ENCODE measurements at places on chromosomes 5 and 9.
A peak's percentile ranks its signal among the peaks of the same experiment; 100 is the strongest.

DNA sequence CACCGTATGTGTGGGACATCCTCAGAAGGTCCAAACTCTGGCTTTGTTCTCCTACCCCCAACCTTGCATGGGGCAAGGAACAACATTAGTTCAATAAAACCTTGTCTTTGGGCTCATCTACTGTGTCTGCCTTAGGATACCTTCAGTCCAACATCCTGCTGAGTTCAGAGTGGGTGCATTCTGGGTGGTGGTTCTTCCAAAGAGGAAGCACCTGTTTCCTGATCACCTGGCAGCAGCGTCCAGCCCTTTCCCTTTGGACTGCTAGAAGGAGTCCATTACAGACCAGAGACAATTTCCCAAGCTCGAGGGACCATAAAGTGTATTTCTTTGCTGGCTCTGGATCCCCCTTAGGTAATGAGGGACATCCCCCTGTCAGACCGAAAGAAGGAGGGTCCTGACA, 154.1 kb downstream of the SEMA6A start:
- no peak for DNase-seq

- DNase-seq, result no peak
Measured at GRCh38 chr5:150114773-150115408, 28.5 kb upstream of the CSF1R start.

DNA sequence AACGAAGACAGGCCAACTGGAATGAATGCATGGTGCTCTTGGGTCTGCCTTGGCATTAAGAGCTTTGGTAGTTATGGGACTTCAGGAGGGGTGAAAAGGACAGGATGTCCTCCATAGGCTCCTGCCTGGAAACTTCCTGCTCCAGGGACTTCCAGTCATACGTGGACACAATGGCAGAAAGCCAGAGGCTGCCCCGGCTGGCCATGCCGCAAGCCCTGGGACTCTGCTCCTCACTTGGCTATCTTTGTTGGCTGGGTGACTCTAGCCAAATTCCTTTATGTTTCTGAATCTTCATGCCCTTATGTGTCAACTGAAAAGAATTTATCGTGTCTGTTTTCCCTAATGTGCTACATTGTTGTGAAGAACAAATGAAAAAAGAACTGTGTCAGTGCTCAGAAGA, 136.9 kb downstream of the SIL1 start:
- peak; percentile 49 for DNase-seq

- no peak for DNase-seq
Measured at GRCh38 chr9:132708239-132708638, 38.0 kb downstream of the GTF3C4 start.

- DNase-seq, result no peak
Measured at GRCh38 chr9:124755061-124755460, 16.1 kb downstream of the NR6A1 start.

- DNase-seq, result no peak
Measured at GRCh38 chr9:36818965-36819870, 214.8 kb downstream of the PAX5 start.

- no peak for DNase-seq
Measured at GRCh38 chr5:68216245-68217046, 890 bp downstream of the PIK3R1 start.

DNA sequence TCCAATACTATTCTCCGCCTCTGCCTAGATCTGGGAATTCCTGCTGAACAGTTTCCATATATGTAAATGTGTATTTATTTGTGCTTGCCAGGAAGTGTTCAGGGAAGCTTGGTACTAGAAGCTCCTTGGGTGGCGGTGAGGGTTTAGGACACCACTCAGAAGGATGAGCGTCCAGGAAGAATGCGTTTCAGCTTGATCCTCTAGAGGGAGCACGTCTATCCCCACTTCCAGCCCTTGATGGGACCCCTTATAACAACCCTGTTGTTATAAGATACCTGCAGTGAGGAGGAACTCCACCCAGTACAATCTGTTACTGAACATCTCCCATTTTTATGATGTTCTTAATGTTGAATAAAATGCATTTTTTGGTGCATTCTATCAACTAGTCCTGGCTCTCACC, 88.9 kb downstream of the CYFIP2 start:
- DNase-seq, result no peak

DNA sequence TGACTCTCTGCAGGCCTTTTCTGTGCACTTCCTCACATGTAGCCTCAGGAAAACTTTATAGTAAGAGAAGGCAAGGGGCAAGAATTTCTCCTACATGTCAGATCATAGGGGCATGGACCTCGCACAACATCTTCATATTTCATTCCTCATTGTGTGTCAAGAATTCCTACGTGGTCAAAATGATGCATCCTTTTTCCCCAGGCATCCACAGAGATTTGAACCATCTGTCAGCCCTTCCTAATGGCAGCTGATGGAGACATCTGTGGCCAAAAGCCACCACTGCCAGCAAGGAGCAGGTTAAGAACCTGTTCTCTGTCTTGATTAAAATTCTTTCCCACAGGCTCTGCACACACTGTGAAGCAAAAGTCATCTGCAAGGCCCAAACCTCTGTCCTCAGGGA, 42.5 kb downstream of the MFAP3 start:
- no peak for DNase-seq

DNA sequence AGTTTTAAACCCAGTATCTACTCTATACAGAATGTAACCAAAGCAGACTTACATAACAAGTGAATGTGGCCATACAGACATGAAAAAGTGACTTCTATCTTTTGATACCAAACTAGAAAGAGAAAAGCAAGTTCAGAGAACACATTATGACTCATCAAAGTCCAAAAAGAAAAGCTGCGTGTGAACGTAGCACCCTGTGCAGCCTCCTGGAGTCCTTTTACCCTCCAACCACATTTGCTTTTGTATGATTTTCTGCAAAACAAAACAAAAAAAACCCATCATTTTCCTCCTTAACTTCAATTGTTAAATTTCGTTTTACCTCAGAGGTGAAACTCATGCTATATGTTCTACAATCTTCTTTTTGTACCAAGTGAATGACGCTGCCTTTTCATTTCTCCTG, 2.8 kb upstream of the SMARCA2 start:
- DNase-seq, result no peak

DNA sequence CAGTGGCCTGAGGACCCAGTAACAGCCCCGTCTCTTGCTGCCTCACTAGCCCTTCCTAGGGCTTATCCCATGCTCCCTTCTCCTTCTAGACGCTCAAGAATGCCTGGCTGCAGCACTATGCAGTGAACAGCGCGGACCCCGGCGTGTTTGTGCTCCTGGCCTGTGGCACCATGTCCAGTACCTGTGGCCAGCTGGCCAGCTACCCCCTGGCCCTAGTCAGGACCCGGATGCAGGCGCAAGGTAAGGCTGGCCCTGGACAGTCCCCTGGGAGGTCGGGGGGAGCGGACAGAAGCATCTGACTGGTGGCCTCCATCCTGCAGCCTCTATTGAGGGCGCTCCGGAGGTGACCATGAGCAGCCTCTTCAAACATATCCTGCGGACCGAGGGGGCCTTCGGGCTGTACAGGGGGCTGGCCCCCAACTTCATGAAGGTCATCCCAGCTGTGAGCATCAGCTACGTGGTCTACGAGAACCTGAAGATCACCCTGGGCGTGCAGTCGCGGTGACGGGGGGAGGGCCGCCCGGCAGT, 20.5 kb downstream of the PTGES2 start:
- no peak for DNase-seq

All from HS-5 (cell line).